Stimulated activated CD8-positive, alpha-beta memory T cell treated with anti-CD3 and anti-CD28 coated beads, Interleukin-12 subunit alpha, Interleukin-12 subunit beta, amount 100 ng/mL, for 1 hour (primary cell): ENCODE measurements at places on chromosomes 7 and 10.

DNA sequence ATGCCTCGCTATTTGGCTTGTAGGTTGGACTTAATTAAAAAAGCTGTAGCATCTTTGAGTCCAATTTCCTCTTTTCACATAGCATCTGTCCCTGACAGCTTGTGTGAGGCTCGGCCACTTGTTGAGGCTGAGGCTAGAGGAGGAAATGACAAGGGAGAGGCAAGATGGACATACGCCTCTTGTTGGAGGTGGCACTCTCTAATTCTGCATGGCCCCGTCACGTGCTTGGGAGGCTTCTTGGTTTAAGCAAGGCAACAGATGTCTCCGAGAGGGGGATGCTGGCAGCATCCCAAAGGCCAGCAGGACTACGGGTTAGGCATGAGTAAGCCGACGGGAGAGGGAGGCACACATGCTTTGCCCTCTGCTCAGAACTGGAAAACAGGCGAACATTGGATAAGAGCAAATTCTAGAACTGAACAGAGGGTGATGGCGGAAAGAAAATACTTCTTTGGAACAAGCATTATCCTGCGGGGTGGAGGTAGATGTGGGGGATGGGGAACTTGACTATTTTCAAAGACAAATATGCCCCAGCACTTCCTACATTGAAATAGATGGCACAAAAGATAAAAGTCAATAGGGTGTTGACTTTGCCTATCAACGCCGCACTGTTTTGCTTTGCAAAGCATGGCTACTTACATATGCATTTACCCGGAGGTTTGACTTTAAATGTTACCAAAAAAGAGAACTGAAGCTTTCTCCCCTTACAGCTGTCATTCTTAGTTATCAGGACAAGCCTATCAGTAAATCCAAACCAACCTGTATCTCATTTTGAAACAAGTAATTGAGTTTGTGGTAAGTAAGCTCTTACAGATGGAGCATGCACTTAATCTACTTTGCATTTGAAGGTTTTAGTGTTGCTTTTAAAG lies 94.8 kb downstream of the CHN2 start:
- DNase-seq, result no peak

- DNase-seq, result no peak
These were observed 22.2 kb upstream of the CCL24 start for GRCh38 chr7:75835688-75836285.

DNA sequence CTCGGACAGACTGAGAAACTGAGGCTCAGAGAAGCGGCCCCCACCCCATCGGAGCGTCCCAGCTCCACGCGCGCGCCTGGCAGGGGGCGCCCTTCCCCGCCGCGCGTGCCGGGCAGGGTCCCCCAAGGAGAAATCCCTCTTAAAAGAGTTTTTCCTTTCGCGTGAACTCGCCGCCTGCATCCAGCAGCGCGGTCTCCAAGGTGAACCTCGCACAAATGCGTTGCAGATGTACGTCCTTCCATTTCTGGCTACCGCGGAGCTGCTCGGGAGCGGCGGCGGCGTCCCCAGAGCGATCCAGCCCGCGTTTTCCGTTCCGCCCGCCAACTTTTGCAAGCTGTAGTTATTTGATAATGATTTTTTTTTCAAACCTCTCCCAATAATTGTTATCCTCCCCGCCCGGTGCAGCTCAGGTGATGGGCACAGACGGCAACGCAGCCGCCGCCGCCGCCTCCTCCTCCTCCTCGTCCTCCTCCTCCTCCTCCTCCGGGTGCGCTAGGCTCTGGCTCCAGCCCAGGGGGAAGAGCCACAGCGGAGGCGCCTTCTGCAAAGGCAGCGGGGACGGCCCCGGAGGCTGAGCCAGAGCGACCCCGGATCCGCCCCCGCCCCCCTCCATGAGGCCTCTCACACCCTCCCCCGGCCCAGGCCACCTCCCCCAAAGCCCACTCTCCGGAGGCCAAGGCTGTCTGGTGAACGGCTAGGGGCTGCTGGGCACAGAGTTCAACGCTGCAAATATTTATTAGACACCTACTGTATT lies 74.0 kb upstream of the CUX1 start:
- DNase-seq, result peak; percentile 35

- no peak for DNase-seq
These were observed 305.8 kb downstream of the KIF20B start for GRCh38 chr10:90007226-90007625.

GRCh38 chr10:131099028-131099726 lies 212.3 kb downstream of the TCERG1L start:
- DNase-seq, result no peak

- no peak for DNase-seq
These were observed 17.4 kb upstream of the CCL24 start for GRCh38 chr7:75830978-75831377.

DNA sequence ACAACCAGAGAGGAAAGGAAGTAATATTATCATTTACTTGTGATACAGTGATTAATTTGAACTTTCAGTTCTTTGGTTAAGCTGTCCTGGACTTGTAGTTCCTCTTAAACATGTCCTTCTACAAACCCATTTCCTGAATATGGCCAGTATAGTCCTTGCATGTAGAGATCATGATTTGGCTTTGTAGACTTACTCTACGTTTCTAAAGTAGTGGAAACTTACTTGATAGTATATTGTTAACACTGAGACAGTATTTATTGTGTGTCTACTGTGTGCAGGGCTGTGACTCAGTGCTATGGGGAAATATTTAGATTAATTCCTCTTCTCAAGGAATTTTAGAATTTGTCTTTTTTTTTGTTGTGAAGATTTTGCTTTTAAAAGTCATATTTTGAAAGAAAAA lies 109.5 kb downstream of the NRF1 start:
- DNase-seq, result no peak

DNA sequence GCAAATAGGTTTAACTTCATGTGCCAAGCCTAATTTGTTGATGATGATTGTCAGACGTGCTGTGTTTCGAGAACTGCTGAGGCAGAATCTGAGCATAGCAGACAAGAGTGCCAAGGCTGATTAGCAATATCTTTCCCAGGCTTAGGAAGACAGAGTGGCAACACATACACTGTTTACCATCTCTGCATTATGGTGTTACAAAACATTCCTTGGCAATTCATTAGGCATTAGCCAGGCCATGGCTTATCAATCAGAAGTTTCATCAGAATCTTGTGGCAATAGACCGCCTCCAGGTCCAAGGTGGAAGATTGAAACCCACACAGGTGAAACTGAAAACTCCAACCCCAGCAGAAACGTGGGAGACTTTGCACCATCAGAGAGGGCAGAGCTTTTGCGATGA lies 148.5 kb downstream of the AOAH start:
- DNase-seq, result no peak

DNA sequence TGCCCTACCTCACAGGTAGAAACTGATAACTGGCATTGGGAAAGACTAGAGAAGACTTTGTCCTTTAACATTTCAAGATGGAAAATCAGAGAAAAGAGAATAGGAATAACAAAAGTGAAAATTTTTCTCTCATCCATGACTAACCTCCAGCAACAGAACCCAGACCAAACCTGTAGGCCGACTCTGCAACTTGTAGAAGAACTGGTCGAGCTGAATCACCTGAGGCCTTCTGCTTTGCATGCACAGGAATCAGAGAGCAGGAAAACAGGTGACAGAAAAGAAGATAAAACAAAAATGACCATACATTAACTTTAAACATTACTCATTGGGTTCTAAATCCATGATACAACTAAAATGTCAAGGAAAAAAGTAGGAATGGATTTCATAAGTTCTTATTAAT lies 137.1 kb downstream of the SLC25A13 start:
- DNase-seq, result no peak

- DNase-seq, result no peak
These were observed 141.5 kb upstream of the VWC2 start for GRCh38 chr7:49631960-49632359.

DNA sequence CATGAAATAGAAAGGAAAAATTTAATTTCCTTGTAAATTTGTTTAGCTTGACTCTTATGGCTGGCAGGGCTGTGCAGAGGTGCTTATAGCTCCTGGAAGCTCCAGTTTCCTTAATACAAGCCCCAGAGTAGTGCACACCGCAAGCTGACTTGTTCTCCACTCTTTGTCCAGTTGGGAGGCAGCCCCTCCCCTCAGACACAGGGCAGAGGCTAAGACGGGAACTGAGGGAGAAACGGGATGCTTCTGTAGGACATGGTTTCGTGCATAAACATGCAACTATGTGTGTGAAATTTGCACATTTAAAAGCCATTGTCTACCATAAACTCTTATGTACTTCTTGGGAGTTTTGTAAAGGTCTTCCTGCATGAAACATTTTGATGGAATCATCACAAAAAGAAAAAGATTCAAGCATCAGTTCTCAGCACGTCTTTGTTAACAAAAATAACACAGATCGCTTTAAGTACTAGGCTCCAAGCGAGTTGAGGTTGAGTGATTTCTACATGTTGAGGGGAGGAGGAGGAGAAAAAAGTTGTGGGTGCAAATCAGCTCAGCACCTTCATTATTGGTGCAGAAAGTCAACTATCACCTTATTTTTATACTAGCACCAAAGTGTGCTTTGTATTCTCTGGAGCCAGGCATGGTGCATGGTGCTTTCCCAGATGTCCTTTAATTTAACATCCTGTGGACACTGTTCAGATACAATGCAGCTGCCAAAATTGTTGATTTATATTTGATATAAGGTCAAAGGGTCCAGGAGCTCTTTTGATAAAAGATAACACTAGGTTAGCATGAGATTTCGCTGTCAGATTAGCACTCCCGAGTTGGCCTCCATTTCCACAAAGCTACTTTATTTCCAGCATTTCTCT lies 124.5 kb downstream of the CHN2 start:
- DNase-seq, result no peak

- no peak for DNase-seq
These were observed 282.9 kb downstream of the GRID1 start for GRCh38 chr10:86083664-86084175.

DNA sequence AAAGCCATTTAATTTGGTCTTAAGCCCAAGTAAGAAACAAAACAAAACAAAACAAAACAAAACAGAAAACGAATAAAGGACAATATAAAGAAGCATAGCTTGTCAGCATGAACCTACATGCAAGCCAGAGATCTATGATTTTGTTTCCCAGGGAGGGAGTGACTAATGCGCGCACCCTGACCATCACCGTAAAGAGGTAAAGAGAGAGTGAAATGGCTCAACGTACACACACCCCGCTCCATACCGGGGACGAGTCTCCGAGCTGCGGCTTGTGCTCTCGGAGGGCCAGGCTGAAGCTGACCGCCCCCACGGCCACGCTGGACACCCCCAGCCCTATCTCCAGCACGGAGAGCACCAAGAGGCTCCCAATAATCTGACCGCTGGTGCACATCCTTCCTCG lies 1.1 kb downstream of the TMEM196 start:
- DNase-seq, result no peak

GRCh38 chr10:79153745-79154144 lies 85.0 kb downstream of the ZMIZ1 start:
- no peak for DNase-seq

- no peak for DNase-seq
These were observed 3.6 kb downstream of the INMT start for GRCh38 chr7:30755384-30756154.
